ENCODE measurements at places on chromosomes 5 and 9.

GRCh38 chr5:168850683-168851082, 271.5 kb upstream of the PANK3 start:
- DNase-seq, result no peak

DNA sequence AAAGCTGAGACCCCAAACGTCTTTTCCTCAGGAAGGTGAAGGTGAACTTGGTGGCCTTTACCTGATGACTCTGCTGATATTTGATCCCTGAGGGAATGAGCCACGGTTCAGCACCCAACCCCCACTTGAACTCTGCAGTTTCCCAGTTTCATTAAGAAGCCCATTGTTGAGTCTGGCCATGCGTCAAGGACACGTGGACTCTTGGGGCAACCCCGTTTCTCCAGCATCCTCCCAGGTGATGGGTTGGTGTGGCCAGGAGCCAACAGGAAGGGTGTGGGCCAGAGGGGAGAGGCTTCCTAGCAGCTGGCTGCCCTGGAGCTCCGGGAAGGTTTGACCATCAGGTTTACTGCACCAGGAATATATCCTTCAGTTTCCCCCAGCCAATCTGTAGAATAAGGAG, 59.5 kb upstream of the GNE start:
- no peak for DNase-seq

- no peak for DNase-seq
Measured at GRCh38 chr9:5499889-5500398, 10.4 kb upstream of the PDCD1LG2 start.

DNA sequence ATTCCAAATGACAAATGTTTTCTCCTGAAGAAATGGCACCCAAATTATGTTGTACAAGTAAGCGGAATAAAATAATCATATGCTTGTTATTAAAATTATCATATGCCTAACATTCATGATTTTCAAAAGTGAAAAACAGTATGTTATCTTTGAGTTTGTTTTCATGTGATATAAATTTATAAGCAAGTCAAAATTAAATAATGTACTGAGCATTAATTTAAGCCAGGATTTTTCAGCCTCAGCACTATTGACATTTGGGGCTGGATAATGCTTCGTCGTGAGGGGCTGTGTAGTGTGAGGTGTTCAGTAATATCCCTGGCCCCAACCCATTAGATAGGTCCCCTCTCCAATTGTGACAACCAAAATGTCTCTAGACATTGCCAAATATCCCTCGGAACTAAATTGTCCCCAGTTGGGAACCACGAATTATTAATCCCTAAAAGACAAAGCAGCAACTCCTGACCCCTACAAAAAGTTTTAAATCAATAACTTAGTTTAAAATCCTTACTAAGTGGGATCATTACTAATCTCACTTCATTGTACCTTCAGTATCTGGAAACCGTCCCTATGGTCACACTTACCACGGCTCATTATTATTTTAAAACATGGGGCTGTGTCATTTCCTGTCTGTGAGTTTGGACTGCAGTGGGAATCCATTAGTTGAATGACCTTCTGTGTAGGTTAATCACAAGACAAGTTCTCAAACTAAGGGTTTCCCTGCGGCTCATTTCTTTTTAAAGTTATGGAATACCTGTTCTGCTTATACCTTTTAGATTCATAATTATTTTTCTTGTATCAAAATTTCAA, 1.3 kb upstream of the NNT start:
- no peak for DNase-seq

GRCh38 chr5:144281784-144282183, 111.1 kb downstream of the KCTD16 start:
- DNase-seq, result no peak
